ENCODE measurements at places on chromosomes 2 and 18.

- no peak for DNase-seq
These were observed 16.2 kb downstream of the DIPK1C start for GRCh38 chr18:74440808-74441427.

GRCh38 chr18:48786455-48787202 lies 164.1 kb downstream of the SMAD7 start:
- no peak for DNase-seq

DNA sequence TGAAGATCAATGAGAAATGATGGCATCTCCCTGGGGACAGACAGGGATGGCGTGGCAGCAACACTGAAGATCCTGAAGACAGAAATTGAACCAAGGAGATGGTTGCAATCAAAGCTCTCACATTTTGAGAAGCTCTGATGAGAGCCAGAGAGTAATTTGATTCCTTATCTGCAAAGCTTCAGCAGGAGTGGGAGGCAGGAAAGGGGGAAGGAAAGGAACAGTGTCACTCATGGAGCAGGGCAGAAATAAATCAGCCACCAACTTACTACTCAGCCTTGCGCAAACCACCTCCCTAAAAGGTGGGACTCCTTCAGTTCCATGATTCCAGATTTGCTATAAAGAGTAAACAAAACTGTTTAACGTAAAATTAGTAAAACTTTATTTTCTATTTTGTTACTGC lies 119.2 kb downstream of the CACNB4 start:
- no peak for DNase-seq

DNA sequence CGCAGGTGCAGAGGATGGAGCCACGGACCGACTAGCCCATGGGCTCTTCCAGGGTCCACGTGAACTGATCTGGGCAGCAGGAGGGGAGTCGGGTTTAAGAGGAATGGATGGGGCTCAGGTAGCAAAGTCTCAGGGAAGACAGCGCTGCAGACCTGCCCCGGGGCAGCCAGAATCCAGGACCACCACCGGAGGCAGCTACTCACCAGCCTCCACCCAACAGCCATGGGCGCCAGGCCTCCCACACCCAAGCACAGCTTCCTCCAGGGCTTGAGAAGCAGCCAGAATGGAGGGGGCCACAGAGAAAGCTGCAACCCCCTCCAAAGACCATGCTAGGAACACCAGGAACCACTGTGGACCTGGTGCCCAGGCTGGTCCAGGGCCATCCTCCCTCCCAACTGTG lies 164.3 kb downstream of the TWIST2 start:
- no peak for DNase-seq

DNA sequence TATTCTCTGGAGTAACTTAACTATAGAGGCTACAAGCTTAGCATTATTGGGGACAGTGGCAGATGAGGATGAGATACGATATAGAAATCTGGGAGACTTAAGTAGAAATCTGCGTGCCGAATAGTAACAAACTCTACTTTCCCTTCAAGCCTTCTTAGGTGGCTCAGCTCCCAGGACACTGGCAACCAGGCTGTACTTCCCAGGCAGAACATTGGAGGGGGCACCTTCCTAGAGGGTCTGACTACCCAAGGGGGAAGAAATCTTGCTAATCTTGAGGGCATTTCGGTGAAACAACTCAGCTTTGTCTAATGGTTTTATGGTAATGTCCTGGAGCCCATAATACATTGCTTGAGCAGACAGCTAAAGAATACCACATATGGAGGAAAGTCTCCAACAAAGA lies 126.2 kb upstream of the DTNA start:
- no peak for DNase-seq

DNA sequence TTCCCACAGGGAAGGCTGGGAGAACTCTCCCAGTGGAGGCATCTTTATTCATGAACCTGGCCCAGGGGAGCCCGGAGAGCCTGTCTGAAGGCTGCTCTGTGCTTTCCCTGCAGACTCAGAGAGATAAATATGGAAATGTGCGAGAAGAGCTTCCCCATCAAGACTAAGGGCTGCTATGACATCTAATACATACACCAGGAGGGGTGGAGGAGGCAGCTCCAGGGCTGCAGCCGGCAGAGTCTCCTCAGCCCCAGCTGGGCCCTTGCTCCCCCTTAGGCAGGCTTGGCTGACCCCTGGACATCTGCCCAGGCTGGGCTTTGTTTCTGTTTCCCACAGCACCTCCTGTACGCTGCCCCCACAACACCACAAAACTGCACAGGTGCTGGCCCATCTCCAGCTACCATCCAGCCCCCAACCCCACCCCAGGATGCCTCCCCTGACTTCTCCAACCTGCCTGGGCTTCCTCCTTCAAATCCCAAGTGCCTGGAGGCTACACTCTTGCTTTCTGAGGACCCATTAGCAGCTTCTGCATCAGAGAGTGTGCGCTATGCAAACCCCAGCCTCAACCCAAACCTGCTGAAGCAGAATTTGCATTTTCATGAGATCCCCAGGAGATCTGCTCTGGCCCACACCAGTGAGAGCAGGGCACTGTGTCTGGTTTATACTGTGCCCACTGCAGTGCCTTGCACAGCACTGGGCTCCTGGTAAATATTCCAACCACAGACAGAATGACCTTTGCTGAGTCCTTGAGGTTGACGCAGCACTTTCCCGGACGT lies 96.8 kb downstream of the VSNL1 start:
- DNase-seq, result no peak

- no peak for DNase-seq
These were observed 258.8 kb downstream of the PLCL1 start for GRCh38 chr2:198063242-198063641.

DNA sequence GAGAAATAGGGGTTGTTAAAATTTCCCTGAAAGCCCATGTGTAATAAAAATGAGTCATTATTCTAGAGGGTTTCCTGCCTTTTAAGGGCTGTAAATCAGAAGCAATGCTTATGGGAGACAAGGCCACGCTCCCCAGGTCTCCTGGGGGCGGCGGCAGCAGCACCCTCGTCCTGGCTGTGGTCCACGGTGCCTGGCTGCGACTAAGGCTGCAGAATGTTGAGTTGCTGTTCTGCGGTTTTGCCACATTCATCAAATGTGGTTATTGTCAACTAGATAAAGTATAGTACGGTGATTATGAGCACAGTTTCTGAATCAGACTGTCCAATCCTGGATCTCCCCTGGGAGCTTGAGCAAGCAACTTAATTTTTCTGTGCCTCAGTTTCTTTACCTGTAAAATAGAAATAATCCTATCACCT lies 11.9 kb upstream of the AGFG1 start:
- DNase-seq, result peak; percentile 80

DNA sequence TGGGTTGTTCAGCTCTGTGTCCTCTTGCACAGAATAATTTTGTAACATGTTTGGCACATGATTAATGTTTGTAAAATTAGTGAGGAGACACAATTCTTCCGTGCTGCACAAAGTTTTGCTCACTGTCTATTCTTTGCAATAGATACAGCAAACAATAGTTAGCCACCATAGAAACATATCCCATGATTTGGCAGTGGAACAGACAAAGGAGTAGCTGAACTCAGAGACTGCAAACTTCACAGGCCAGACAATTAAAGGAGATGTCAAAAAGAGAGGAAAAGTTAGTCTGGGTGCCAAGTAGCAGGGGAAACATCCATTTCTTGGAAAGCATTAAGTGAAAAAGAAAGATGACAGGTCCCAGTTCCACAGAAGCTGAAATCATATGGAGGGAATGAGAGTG lies 267.4 kb upstream of the NRXN1 start:
- DNase-seq, result no peak

GRCh38 chr2:204550751-204551511 lies 5.7 kb downstream of the PARD3B start:
- DNase-seq, result no peak

- no peak for DNase-seq
These were observed 140.1 kb downstream of the MAIP1 start for GRCh38 chr2:200095436-200095835.

- no peak for DNase-seq
These were observed 1451.3 kb upstream of the SLC39A10 start for GRCh38 chr2:194205568-194206227.

- DNase-seq, result no peak
These were observed 48.4 kb downstream of the NEMP2 start for GRCh38 chr2:190486037-190486623.

DNA sequence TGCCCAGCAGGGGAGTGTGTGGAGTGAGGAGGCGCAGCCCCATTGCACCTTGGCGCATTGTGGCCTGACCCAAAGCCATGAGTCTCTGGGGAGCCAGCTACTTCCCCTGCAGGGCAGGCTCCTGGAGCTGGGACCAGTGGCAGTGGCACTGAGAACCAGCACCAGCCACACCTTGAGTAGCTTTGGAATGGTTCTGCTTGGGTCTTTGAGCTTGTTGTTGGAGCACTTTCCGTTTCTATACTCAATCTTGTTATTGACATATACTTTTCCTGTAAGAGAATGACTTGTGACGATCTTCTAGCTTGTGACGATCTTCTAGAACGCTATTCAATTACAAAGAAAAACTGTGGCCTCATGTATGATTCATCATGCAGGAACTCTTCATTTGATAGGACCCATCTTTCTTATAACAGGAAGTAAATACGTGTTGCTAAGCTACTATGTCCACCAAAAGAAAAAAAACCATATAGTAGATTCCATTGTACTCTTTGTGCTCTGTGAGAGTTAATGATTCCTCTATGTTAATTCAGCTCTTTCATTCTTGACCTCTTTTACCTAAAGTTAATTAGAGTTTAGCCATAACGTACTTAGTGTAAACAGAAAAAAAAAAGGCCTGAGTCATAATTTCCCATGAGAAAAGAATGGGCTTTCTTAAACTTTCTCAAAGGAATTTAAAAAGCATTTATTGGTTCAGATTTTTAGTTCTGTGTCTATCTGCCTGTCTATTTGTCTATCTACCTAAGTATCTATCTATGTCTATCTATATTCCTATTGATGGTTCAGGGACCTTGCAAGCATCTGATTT lies 113.1 kb downstream of the GATA6 start:
- DNase-seq, result no peak

GRCh38 chr2:25123682-25124081 lies 44.7 kb downstream of the POMC start:
- no peak for DNase-seq

DNA sequence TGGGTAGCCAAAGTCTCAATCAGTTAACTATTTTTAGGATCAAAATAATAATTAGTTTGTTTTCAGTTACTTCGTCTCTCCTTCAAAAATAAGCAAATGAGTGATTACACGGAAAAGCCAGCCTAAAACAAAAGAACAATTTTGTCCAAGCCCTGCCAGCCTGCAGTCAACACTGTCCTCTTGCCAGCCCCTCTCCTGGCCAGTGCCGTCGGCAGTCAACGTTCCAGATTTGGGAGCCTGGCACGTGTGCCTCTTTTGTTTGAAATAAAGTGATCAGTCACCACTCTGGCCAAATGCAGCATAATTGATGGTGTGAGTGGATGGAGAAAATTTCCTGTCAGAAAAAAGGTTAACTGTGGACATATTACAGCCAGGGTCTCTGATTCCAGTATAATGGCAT lies 260.6 kb upstream of the SKOR2 start:
- no peak for DNase-seq

Data from stimulated activated CD4-positive, alpha-beta T cell treated with anti-CD3 and anti-CD28 coated beads, TNF-alpha, amount 100 ng/mL, for 24 hours (primary cell).